Substantia nigra (tissue), 51 donors: ENCODE measurements at places on chromosomes 6 and 20.

GRCh38 chr6:122200440-122200839 is 199.0 kb upstream of the HSF2 start:
- DNase-seq: no peak

GRCh38 chr6:16669227-16669626 is 92.0 kb downstream of the ATXN1 start:
- DNase-seq: no peak

GRCh38 chr6:142469220-142469619 is 167.4 kb downstream of the ADGRG6 start:
- DNase-seq: no peak

DNA sequence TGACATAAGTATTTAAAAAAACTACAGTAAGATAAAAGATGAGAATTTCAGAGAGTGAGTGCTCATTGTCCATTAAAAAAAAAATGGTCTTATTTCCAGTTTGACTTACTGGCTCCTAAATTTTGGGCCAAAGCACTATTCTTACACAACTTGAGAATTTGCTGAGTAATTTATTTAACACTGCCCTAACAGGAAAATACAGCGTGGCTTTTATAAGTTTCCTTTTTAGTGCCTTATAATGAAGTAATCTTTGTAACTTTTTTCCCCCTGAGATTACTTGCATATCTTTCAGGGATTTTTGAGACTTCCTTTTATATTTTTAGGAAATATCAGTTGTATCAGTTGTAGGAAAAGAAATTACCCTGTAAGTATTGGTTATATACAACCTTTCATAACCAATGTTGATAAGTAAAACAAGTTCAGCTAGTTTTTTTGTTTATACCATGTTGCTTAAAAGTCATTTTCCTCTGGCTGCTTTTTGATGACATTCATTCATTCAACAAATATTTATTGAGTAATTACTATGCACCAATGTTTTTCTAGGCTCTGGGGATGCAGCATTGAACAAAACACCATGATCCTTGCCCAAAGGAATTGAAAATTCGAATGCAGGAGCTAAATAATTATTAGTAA is 106.4 kb upstream of the SGK1 start:
- DNase-seq: no peak

GRCh38 chr6:104229057-104229456 is 630.7 kb downstream of the HACE1 start:
- no peak for DNase-seq

- DNase-seq: no peak
Measured at GRCh38 chr20:22744341-22745193, 160.2 kb upstream of the FOXA2 start.

- peak; percentile 33 for DNase-seq
Measured at GRCh38 chr6:16540804-16541752, 220.2 kb downstream of the ATXN1 start.

- DNase-seq: no peak
Measured at GRCh38 chr6:9896806-9897205, 518.1 kb downstream of the TFAP2A start.

DNA sequence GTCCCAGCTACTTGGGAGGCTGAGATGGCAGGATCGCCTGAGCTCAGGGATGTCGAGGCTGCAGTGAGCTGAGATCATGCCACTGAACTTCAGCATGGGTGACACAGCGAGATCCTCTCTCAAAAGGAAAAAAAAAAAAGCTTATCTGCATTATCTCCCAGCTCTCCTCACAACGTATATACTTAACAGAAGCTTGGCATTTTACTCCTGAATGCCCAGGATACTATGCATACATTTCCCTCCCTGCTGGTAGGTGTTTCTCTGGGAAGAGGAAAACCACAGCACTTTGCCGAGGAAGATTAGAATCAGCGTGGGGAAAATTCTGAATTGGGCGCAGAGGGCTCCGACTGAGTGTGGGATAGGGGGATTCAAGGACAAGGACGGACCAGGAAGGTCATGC is 800.6 kb downstream of the DHX35 start:
- DNase-seq: no peak

- no peak for DNase-seq
Measured at GRCh38 chr6:152631376-152631775, 5.8 kb downstream of the SYNE1 start.

DNA sequence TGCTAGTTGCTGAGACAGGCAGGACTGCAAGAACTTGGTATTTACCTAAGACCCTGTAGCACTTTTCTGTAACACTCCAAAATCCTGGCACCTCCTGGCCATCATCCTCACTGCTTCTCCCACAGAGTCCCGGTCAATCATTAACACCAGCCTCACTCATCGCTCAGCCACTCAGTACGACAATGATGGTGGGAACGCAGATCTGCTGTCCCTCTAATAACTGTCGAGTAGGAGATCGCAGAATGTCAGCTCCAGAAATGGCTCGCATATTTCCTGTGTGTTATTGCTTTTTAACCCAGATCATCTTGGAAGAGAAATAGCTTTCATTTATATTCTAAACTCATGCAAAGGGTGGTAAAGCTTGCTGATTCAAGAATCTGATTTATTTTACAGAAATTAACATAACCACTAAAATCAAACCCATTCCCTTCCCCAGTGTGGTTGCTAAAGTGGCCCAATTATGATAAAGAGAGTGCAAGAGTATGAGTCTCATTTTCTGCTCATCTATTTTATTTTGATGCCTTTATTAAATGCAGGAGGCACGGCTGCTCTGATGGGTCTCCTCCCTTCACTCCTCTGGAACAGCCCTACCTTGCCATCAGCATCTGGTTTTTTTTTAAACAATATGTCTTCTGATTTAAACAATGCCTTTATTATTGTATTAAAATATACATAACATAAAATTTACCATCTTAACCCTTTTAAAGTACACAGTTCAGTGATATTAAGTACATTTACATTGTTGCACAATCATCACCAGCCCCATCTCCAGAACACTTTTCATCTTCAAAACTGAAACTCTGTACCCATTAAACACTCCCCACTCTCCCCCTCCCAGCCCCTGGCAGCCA is 28.3 kb upstream of the GGTLC1 start:
- DNase-seq: no peak

GRCh38 chr20:35226884-35227681 is 593 bp downstream of the MMP24 start:
- DNase-seq: peak; percentile 24

DNA sequence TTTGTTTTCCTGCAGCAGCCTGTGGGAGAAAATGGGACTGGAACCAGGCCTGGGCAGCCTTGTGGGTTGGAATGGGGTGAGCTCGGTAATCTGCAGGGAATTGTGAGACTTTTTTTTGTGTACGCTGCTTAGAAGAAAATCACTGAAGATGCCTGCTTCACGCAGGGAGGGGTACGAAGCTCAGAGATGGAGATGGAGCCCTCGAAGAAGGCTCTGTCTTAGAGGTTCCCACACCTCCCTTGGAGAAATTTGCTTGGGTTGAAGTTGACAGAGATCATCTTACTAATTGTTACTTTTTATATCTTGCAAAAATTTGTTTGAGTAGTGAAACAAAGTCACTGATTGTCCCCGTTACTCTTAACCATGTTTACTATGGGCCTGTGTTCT is 894 bp downstream of the PYGB start:
- no peak for DNase-seq

DNA sequence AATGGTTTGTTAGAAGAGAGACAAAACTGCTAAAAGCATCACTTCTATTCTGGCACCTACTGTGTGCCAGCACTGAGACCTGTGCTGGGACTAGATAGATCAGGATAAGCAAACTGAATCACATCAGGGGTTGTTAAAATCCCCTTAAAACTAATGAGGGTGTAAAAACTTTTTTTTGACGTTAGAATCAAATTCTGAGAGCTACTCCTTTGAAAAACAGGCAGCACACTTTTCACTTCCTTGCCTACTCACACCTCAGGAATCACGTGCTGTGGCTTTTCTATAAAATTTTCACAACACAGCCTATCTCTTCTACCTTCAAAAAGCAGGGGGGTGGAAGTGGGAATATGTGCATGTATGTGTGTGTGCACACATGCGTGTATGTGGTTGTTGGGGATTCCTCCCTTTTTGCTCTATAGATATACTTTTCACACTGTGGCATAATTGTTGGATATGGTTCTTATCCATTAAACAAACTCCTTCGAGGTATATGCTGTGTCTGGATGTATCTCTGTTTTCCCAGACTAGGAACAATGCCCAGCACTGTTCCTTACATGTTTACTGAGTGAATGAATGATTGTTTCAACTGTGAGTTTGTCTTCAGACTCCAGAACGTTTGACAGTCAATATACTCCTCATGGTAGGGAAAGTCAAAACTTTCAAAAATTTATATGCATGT is 105.4 kb downstream of the FYN start:
- no peak for DNase-seq

DNA sequence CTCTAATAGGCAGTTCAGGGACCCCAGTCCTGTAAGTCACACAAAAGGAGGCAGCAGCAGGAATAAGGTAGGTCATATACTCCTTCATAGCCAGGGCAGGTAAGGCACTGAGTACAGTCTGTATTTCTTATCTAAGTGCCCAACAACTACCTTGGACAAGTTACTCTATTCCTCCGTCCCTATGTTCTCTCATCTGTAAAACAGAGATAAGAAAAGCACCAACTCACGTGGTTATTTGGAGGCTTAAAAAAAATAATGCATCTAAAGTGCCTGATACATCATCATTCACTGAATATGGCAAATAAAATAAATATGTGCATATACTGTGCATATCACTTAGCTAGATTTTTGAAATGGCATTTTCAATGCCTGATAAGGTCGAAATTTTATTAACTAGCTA is 298.1 kb upstream of the CDYL start:
- no peak for DNase-seq

DNA sequence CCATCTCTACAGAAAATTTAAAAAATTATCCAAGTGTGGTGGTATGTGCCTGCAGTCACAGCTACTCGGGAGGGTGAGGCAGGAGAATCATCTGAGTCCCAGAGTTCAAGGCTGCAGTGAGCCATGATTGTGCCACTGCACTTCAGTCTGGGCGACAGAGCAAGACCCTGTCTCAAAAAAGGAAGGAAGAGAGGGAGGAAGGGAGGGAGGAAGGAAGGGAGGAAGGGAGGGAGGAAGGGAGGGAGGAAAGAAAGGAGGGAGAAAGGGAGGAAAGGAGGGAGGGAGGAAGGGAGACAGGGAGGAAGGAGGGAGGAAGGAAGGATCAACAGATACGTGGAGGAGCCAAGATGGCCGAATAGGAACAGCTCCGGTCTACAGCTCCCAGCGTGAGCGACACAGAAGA is 90.1 kb downstream of the ZNF217 start:
- no peak for DNase-seq

- DNase-seq: no peak
Measured at GRCh38 chr6:38370653-38371601, 268.8 kb downstream of the BTBD9 start.

- DNase-seq: no peak
Measured at GRCh38 chr6:127634178-127634577, 57.2 kb downstream of the C6orf58 start.

DNA sequence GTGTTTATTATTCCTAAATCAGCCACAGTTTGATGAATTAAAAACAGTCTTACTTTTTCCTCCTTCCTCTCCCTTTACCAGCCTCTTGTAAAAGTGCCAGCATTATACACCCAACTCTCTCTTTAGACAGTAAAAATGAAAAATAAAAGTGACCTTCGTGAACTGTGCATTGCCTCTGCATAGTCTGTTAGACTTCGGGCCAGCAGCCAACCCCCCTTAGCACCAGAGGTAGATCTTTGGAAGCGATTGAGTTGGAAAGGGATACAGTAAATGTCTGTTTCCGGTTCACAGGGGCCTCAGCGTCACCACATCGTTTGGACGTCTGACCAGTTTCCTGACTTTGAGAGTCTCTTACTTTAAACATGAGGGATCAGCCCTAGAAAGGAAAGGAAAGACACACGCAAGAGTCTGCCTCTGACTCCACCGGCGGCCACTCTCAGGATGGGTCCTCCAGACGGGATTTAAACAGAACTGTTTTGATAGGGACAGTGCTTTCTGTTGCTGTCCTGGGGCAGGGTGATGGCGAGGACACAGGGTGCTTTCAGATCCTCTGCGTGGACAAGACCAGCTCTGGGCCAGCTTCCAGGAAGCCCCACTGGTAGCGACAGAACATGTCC is 206.6 kb upstream of the PREP start:
- no peak for DNase-seq

- no peak for DNase-seq
Measured at GRCh38 chr6:37109714-37110499, 60.0 kb upstream of the PIM1 start.

DNA sequence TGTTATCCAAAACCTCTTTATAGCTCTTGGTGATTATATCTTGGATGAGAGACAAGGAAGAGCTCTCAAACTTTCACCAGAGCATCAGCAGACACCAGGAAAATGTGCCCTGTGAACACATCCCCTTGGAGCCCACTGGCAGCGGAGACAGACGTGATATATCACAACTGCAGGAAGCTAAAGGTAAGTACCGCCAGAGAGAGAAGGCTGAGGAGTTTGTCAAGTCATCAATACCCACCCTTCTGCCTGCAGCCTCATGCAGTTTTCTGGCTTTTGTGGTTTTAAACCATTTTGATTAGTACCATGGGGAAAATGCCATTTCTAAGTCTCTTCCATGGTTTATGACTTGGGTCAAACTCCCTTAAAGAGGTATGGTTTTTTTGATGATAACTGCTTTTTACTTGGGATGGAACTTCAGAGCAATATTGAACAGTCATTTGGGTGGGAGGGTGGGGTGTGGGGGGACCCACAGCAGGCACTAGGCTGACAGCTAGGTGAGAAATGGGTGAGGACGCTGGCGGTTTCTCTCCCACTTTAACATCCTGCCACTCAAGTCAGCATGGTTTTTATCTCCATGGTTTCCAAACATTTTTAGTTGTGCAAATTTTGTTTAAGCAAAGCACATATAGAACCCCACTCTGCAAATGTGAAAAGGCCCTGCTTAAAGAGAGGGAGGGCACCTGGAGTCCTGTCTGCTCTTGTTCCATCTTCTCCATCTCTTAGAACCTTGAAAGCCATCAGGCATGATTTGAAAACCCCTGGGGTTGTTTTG is 108.4 kb downstream of the SCML4 start:
- DNase-seq: no peak

GRCh38 chr20:41412324-41413120 is 45.9 kb upstream of the EMILIN3 start:
- no peak for DNase-seq

DNA sequence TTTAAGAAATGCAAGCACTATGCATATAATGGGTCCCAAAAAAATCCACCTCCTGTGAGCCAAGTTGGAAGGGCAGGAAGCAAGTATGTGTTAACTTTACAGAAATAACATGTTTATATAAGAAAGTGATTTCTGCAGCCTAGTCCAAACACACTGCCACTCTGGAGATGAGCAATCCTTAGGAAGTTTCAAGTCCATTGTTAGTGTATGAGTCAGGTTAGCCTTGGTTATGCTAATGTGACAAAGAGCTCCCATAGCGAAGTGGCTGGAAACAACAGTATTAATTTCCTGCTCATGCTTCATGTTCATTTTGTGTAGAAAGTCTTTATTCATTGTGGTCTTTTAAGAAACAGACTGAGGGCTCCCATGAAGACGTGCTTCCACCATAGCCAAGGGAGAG is 121.4 kb downstream of the TBXT start:
- no peak for DNase-seq

DNA sequence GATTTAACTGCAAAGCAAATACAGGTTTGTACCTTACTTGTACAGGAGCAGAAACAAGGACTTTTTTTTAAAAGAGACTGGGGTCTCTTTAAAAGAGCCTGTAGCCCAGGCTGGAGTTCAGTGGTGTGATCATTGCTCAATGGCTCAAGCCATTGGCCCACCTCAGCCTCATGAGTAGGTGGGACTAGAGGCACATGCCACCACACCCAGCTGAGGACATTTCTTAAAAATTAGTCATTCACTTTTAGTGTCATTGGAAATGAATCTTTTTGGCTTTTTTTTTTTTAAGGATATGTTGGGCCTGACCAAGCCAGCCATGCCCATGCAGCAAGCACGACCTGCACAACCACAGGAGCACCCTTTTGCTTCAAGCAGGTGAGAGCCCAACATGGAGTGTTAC is 16.9 kb downstream of the SEC23B start:
- DNase-seq: no peak
